ENCODE measurements at places on chromosomes 4 and X.

DNA sequence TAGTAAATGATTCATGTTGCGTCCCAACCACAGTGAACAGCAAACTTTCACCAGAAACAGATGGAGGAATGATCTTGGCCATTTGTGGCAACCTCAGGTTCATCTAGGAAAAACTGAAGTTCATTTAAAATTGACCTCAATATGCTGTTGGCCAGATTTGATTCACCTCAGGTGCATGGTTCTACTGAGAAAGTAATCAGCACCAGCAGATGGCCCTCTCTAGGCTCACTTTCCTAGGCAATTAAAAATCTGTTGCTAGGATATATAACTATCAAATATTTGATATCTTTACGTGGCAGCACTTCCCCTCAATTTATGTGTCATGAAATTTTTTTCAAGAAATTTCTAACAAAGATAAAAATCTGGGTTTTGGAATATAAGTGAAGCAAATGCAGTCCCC is 344.7 kb downstream of the GALNTL6 start:
- DNase-seq: no peak

- DNase-seq: no peak
These were observed 102.5 kb upstream of the ANXA10 start for GRCh38 chr4:167989815-167990214.

DNA sequence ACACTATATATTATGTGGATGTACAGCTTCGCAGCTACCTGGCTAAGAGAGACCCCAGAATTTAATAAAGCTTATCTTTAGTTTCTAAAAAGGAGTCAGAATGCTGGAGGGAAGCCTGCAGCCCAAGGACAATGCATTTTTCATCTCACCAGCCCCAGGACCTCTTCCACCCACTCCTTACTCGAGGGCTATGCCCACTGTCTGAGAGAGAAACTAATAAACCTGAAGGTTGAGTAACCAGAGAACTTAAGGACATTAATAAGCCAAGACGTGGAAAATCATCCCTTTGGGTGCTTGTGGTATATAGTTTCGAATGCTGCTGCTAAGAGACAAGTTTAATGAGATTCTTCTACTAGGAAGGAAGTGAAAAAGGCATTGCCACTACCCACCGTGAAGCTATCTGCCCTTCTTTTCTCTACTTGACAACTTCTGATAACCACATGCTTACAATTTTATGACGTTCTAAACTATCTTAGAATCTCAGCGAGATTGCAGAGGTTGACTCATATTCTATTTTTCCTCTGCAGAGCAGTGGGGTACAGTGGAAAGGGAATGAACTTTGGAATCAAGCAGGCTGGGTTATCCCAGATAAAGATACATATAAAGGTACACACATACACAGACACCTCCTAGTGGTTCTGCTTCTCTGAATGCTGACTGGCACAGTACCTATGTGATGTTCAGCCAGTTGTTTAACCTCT is 3.3 kb downstream of the RELL1 start:
- peak; percentile 15 for DNase-seq

DNA sequence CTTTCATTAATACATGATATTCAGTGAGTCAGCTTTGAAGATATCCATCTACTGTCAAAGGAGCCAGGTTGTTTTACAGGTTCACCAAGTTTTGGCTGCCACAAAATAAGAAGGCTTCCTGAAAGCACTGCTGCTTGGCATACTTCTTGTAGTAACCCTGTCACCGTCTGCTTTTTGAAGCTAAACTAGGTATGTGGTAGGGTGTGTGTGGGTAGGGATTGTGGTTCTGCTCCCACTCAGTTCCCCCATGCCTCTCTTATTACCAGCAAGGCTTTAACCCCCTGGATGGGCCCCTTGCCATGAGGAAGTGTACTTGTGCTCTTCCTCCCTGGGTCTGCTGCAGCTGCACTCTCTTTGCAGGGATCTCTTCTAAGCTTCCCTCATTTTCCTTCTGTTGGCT is 191.2 kb downstream of the BANK1 start:
- DNase-seq: no peak

- no peak for DNase-seq
These were observed 55.1 kb downstream of the CPZ start for GRCh38 chr4:8647626-8648025.

DNA sequence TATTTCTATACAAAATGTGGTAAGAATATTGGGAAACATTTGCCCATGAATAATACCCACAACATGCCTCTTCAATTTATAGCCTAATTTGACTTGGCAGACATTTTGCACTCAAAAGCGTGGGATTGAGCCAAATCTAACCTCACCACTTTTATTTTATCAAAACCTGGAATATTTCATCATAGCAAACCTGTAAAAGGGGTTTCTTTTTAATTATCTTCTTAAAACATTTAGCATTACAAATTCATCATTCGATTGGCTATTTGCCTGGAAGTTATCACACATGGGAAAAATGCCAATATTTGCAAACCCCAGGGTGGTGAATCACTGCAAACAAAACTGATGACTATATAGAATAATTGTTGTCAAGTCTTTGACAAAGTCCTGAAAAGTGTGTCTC is 56.2 kb downstream of the VCX3B start:
- DNase-seq: no peak

Data from CD4-positive, alpha-beta T cell treated with Interleukin-4 for 4 hours (primary cell).